LNCaP clone FGC (cell line): ENCODE measurements at places on chromosomes 2 and 18.

- DNase-seq = no peak
Measured at GRCh38 chr2:55123851-55124269, 73.6 kb upstream of the RTN4 start.

DNA sequence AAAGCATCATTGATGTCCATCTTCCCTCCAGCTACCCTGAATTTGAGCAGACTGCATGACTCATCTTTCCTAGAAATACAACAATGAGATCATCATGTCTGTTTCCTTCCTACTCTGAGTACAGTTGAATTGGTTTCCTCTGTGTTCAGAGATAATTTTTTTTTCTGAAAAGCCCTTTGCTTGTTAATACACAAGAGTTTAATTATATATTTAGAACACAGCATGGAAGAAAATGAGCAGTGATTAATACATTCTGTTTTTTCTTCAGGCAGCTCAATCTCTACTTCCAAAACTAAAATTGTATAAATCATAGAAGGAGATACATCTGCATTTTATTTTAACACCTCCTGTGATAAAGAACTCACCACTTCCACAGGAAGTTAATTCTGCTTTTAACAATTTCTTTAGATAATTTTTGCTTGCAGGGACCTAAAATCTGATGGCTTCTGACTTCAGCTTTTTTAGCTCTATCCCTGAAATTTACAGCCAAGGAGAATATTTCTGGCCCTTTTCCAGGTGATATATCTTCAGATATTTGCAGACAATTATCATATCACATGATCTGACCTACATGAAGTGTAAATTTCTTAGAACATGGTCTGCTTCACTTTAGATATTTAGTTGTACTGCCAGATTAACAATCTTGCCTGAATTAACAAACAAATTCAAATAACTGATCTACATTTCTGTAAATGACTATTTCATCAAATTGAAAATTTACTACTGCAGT lies 249.0 kb downstream of the TRIB2 start:
- no peak for DNase-seq

DNA sequence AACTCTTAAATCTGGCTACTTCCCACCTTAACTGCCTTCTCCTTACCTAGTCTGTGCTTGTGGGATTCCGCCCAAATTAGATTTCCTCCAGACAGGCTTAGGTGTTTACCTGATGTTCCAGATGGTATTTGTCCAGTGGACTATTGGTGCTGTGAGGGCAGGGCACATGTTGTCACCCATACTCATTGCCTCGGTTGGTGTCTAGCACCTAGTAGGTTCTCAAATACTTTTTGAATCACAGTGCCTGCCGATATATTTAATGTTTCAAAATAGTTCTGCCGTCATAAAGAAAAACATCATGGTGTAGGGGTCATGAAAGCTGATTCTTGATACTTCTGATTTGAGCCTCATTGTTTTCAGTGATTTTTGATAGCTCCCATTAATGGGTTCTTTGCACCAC lies 1.1 kb downstream of the SEPTIN2 start:
- no peak for DNase-seq

GRCh38 chr18:62754026-62754425 lies 38.7 kb downstream of the PHLPP1 start:
- no peak for DNase-seq

GRCh38 chr2:160609346-160609745 lies 115.7 kb upstream of the RBMS1 start:
- DNase-seq = no peak
